ENCODE measurements at places on chromosomes 3 and 15. TPM values are rescaled to one million over a fixed set of nuclear protein-coding genes. Genes with fewer than 3 reads are reported as not detected.

DNA sequence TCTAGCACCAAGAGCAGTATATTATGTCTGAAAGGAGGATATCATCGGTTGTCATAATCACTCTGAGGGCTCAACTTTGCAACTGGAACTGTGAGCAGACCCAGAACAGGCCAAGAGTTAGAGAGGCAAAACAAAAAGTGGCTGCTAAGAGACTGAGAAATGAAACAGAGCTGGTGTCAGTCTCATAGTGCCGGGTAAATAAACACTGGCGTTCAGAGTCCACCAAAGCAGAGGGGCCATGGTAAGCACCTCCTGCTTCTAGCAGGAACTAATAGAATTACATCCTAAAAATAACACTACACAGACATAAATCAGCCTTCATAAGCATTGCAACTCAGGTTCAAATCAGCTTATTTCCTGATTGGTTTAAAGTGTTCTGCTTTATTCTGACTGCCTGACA is 10.3 kb upstream of the IL12A start:
- DNase-seq = no peak

DNA sequence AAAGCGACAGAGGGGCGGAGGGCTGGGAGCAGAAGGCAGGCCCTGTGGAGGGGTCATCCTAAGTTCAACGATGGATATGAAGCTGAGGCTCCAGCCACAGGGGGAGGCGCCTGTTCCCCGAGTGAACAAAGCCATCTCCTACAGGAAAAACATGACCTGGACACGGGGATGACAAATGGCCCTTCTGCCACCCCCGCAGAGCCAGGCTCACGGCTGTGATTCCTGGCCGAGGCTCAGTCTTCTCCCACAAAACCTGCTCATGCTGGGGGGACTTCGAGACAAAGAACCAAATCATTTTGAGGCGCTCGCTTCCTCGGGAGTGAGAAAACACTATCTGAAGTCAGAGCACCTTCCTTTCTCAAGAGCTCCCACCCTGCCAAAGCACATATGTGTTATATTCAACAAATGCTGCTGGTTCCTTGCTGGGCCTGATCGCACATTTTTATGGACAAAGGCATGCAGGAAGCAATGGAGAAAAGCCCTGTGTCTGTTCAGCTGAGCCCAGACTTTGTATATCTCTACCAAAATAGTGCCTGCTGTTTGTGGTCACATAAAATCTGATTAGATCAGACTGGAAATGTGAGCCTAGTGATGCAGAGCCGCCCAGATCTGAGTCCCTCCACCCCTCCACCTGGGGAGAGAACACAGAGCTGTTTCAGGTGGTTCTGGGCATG is 5.6 kb downstream of the RBP1 start:
- DNase-seq = no peak

- no peak for DNase-seq
Measured at GRCh38 chr15:66748708-66749035, 46.6 kb downstream of the SMAD6 start.

EHHADH gene
- total RNA-seq = 20.2 TPM

GRCh38 chr15:96716075-96716474 is 385.6 kb downstream of the NR2F2 start:
- DNase-seq = no peak

All from Right ventricle myocardium inferior (tissue), 1 donor.